ENCODE measurements at places on chromosomes 5 and 9.
A peak's percentile ranks its signal among the peaks of the same experiment; 100 is the strongest.

DNA sequence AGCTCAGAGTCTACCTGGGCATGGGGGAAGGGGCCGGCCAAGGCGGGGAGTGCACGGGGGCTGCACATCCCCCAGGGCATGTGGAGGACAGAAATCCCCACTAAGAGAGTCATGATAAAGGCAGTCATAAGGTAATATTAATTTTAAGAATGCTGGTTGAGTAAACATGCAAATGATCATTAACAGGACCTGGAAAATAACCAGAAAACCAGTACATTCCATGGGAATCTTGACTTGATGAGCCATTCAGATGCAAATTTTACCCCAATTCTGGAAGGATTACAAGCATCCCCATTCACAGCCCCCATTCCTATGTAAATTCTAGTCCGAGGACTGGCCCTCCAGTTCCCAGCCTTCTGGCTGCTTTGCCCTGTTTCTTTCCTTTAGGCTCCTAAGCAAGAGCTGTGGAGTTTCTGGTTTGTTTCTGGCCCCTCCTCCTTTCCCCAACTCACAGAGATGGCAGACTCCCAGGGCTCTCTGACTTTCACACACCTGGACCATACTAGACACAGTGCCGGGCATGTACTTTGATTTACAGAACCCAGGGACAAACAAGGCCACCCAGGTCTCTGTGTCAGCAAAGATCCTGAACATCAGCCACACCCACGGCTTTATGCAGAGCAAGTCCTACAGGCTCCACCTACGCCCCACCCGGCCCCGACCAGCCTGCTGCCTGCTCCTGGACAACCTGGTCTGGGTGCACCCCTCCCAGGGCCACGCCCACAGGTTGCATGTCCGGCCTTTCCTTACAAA lies 62.7 kb downstream of the SEMA4D start:
- DNase-seq, result no peak

DNA sequence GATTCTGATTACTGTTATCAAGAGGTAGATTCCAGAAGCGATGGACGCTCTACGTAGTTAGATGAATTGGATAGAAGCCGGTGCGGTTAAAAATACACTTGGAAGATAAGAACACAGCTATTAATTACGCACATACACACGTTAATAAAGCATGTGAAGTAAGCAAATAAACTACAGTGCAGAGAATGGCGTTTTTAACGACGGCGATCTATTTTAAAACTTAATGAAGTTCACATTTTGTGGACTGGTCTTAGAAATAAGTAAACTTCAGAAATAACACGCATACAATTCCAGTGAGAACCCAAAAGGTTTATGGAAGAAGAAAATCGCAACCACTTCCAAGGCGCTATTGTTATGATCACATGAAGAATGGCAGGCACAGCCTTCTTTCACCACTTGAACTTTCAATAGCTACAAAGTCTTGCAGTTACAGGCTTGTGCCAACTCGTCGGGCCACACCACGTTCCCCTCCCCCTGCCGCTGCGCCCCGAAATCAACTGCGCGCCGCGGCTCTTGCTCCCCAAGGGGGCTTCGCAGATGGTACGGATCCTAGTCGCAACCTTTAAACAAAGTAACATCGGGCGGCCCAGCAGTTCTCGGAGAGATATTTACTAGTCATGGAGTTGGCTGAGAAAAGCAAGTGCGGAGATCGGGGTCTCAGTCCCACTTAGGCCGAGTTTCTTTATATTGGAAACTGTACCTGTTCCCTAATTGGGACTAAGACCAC lies 866 bp upstream of the SEMA6A start:
- no peak for DNase-seq

DNA sequence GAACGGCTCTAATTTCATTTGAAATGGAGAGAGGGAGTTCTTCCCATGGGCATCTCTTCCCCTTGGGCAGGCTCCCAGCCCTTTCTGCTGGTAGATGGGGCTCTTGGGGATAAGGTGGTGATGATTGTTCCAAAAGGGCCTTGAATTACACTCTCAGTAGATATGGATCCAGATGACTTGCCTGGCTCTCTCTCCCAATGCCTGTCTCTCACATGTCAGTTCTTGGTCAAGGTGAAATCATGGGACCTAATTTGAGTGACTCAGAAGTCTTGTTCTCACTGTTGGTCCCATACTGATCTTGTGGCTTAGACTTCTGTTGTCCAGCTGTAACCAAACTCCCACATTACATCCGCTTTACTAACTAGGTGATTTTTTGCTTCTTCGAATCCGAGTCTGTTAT lies 317.0 kb upstream of the RFX3 start:
- DNase-seq, result no peak

GRCh38 chr9:104456831-104457230 lies 47.2 kb upstream of the OR13F1 start:
- DNase-seq, result no peak

- no peak for DNase-seq
Observed at GRCh38 chr9:136865041-136865767, 904 bp downstream of the EDF1 start.

- peak; percentile 86 for DNase-seq
Observed at GRCh38 chr9:104856413-104856941, 71.5 kb downstream of the ABCA1 start.

DNA sequence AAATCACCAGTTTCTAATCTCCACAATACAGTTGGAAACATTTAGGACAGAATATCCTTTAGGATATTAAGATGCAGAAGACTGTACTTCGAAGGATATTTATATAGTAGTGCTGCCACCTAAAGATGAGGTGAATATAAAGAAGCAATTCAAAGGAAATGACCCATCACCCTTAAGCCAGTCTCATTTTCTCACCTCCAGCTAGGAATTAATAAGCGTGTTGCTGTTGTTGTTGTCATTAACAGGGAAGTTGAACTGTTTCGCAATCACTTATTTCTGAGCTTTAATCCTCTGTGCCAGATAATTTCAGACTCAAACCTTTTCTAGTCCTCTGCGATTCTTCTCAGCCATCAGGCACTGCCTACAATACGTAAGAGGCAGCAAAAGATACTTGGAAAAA lies 7.8 kb upstream of the PURA start:
- no peak for DNase-seq

DNA sequence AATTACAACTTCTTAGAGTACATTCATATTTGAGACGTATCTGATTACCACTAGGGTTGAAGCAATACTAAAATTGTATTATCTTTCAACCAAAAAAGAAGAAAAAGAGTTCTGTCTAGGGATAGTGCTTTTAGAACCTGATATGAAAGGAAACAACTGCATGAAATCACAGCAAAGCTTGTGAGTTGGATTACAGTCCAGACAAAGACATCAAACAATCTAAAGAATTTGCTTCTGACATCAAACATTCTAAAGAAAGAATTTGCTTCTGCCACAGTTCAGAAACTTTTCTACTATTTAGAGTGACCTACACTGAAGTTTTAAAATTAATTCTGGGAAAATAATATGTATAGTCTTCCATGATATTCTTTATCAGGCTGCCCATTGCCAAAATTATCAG lies 1141.1 kb upstream of the ACO1 start:
- no peak for DNase-seq

DNA sequence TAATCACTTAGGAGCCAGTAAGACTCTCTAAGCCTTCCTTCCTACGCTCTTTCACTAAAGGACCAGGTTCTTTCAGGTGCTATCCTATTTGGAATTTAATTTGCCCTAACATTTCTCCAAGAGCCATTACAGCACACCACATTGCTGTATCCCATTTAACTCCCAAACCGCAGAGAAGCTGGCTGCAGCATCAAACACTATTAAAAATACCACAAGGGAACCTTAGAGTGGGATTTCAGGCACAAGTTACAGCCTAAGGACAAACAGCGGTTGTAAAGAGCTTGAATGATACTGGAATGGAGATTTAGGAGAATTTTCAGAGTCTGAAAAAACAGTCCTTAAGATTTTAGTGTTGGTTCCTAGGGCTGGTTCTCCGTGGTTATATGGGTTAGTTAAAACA lies 566.4 kb downstream of the RAB3C start:
- no peak for DNase-seq

DNA sequence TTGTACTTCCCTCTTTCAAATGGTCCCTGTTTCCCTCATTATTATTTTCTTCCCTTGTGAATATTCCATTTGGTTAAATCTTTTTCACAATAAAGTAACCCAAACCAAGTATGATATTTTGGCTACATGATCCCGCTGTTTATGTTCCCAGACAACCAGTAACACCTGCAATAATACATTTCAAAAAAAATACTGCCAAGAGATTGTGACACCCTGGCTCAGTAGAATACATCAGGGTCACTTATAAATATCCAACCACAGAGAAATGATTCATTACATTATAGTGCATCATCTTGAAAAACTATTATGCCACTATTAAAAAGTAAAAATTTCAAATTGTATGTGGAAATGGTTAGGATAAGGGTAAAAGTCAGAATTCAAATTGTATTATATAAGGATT lies 7.2 kb upstream of the OXCT1 start:
- DNase-seq, result no peak

DNA sequence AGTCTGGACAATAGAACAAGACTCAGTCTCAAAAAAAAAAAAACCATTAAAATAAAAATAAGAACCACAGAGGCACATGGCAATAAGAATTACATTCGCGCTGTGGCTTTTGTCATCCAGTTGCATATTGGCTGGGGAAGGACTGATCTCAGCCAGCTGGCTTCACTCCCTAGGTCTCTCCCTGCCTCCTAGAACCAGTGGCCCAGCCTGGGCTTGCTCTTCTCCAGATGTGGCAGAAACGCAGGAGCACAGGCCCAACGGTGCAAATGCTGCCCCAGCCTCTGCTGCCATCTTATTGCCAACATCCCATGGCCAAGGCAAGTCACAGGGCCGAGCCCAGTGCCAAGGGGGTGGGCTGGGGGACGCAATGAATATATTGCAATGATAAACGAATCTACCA lies 37.0 kb downstream of the NKX2-5 start:
- DNase-seq, result no peak

DNA sequence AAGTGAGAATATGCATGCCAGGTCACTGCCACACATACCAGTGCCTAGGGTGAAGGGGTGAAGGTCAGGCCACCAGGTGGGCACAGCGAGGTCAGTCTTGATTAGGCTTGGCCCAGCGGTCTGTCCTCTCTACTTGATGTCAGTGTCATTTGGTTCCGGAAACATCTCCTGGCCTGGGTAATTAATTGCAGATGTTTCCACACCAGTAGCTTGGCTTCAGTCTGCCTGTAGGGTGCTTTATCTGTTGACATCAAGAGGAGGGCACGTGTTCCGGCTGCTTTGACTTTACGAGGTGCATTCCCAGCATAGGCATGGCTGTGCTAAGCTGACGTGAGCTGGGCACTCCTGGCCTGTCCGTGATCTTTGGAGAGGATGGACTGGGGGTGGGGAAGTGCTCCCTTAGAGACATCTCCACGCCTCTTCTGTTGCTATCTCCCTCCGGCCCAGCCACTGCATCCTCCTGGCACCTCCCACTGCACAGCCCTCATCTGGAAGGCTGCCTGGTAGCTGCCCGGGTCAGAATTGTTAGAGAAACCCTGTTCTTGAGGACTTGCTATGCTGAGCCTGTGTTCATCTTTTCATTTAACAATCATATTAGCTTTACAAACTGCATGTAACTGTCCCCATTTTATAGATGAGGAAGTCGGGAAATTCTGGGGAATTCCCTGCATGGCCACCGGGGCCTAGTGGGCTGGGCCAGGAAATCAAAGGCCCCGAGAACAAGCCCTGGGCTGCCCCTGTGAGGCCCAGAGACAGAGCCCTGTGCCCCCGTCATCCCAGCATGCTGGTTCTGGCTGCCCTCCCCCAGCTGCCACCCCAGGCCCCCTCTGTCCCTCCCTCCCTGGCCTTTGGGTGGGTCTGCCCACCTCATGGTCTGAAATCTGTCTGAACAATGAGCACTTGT lies 29.1 kb downstream of the JADE2 start:
- no peak for DNase-seq

DNA sequence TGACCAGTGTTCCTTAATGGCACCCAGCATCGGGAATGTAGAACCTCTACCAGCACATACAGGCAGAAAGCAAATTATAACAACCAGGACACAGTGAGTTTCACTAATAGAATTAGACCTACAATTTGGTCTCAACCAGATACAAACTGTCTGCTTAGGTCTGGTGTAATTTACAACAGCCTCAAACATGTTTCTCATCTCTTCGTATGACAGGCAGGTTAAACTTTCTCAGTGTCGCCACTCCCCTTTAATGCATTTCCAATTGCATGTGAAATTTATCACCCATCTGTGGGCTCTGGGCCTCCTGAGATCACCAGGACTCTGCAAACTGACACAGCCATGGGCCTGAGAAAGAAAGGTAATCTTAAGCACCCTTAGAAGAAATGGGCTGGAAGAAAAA lies 218.7 kb downstream of the DCP2 start:
- no peak for DNase-seq

GRCh38 chr5:58750036-58750435 lies 167.2 kb downstream of the RAB3C start:
- no peak for DNase-seq

DNA sequence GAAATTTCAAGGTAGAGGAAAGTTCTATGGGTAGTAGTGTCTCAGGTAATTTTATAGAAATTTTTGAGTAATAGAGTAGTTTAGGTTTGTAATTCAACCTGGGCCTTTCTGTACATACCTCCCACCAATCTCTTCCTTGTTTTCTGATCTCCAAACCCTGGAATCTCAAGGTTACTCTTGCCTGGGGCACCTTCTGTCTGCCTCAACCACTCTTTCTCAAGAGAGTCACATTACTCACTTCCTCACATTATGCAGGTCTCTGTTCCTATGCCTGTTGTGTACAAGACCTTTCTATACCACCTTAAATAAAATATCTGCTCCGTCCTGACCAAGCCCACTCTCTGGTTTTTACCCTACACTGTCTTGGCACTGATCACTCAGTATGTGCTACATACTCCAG lies 412.6 kb upstream of the CTNND2 start:
- no peak for DNase-seq

GRCh38 chr9:92468206-92468605 lies 14.1 kb downstream of the ASPN start:
- DNase-seq, result no peak

GRCh38 chr9:136137321-136138265 lies 18.9 kb upstream of the TMEM250 start:
- peak; percentile 15 for DNase-seq

DNA sequence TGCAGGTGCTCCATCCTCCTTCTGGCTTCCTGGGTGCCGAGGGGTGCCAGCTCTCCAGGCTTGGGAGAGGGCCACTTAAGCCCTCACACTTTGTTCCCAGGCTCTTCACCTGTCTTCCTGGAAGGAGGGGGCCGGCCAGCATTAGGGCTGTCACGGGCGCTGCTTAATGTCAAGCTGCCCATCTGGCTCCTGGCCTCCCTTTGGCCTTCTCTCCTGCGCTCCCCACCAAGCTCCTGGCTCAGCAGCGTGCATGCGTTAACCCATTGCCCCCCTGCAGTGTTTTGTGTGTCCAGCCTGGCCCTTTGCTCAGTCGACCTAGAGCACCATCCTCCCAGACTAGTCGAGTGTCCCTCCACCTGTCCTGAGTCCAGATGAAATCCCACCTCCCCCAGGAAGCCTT lies 21.3 kb downstream of the NTNG2 start:
- DNase-seq, result no peak

DNA sequence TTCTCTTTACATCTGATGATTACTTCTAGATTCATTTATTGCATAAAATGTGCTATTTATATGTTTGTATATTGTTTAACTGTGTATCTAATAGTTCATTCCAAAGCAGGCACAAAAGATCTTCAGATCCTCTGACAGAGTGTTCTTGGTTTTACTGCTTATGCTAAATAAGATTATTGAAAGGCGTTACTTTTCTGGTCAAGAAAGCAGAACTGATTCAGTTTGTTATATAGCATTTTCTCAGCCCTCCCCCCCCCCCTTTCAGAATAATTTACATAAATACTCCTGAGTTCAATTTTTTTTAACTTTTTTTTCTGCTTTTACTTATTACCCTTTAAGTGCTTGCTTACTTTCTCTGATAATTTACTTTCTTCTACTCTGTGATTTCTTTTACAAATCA lies 15.4 kb downstream of the CDC42SE2 start:
- no peak for DNase-seq

Measured in HepG2 (cell line).